ENCODE measurements at places on chromosomes 5 and 9. TPM values are rescaled to one million over a fixed set of nuclear protein-coding genes. Genes with fewer than 3 reads are reported as not detected.

Gene TSSK1B
- total RNA-seq, result 0.64 TPM

Gene DMRT3
- total RNA-seq, result not detected

Gene STK32A
- 0.97 TPM for total RNA-seq

Gene PCDHB11
- not detected for total RNA-seq

DNA sequence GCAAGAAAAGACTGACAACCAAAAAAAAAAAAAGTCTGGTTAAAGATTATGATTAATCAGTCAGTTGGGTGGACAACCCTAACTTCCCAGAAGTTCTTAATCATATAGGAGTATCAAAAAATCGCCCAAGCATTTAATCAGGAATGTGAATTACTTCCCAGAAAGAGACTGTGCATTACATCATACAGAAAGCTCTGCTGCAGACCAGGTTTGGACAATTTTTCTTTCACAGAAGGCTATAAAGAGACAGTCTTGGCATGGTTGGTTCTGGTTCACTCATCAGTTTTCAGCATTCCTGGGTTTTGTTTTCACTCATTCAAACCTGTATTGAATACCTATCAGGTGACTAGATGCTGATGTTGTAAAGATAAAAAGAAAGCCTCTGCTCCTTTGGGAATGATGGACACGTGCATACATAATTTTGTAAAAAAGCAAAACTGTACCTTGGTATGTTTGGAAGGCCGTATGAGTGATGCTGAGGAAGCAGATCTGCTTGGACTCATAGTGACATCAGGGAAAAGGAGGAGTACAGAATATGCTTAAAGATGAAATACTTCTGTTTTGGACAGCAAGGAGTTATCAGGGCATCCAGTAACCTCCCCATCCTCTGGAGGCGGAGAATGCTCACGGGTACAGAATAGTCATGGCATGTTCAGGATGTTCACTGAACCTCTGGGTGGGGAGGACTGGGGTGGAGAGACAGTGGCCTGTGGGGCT is 178.4 kb downstream of the GNA14 start:
- DNase-seq, result no peak

DNA sequence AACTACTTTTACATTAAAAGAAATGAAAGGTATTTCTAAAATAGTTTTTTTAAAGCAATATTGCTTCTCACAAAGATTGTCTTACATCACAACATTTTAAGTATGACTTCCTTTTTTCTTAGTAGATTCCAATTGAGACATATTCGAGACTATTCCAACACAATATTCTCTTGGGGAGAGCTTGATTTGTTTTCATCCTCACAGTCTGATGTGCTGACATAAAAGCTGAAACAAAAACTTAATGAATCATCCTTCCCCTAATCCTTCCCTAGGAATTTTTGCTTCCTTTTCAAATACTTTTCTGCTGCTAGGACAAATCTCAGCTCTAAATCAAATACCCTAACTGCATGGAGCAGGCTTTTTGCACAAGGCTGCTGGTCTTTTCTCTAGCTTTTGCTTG is 245.8 kb upstream of the MAP3K1 start:
- peak; percentile 77 for DNase-seq

- no peak for DNase-seq
Observed at GRCh38 chr9:102405218-102405867, 589.8 kb upstream of the CYLC2 start.

DNA sequence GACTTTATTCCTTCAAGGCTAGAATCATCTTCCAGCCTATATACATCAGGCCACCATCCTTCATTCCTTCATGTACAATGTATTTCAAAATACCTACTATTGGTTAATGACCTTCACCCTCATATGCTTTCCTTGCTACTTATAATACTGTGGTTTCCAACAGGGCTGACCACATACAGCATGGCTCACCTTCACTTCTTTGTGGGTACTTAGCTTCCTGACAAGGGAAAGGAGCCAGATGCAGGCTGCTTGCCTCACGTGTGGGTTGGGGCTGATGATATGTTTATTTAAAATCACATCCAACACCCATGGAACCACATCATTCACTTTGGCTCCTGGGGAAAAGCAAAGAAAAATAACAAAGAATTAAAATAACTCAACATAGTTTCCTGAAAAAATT is 63.9 kb upstream of the OR2K2 start:
- DNase-seq, result no peak

DNA sequence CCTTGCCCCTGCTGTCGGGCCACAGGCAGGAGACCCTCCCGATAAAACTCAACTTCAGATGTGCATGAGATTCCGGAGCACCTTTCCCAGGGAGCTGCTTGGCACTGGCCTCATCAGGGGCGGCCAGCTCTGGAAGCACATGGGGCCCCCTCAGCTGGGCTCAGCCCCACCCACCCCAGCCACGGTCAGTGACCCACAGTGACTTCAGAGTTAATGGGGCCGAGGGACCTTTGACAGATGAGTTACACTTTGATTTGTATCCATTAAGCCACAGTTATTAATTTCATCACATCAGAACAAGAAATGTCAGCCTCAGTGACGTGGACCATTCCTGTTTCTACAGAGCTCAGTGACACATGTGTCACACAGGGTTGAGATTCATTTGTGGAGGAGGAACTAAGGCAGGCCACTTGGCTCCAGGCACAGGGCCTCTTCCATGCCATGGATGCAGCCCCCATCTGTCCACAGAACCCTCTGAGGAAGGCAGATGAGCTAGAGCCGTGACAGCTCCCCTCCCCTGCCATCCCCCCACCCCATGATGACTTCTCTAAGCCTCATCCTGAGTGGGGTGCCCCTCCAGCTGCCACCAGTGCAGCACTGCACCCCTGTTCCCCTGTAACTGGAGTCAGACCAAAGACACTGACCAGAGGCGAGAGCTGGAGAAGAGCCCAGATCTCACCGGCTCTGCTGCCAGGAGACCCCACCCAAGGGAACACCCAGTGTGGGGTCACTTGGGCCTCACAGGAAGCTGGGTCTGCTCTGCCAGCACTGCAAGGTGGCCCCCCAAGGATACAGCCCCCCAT is 69.4 kb upstream of the ADAMTS2 start:
- DNase-seq, result no peak

DNA sequence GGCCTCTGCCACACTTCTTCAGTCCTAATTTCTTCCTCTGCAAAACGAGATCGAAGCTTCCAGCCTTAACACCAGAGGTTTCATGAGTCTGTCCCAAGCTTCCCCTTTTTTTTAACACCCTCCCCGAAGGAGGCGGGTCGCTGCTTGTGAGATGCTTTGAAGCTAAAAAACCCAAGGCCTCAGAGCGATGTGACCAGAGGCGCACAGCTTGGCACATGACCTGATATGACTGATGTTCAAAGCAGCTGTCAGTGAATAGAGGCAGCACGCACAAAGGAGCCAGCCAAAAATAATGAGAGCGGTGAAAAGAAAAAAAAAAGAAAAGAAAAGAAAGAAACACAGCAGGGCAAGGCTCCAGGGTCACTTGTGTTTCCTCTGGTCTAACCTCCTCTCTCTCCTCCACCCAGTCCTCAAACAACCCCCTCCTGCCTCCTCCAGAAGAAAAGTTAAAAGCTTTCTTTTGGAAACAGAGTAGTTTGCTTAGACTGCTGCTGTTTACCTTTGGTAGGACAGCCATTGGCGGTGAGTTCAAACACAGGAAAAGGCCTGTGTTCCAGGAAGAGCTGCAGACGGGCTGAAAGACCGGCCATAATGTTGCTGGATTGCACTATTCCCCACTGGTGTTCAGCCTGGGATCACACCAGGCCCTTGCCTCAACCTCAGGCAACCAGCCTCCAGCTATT is 10.9 kb upstream of the ZNF366 start:
- no peak for DNase-seq

- DNase-seq, result no peak
Observed at GRCh38 chr5:138064526-138064925, 19.3 kb upstream of the WNT8A start.

DNA sequence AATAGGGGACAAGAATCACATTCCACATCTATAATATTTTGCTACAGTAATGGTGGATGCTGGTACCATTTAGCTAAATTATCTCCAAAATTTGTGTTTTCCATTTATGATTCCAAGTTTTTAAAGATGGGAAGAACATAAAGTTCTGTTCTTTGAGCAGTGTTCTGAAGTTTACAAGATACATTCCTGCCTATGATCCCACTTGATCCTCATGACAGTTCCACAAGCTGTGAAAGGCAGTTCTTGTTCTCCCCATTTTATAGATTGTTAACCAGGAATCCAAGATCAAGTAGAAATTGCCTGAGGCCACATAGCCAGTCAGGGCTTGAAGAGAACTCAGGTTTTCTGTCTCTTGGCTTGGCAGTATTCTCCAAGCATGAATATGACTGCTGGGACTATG is 257.3 kb downstream of the NR3C1 start:
- peak; percentile 53 for DNase-seq

DNA sequence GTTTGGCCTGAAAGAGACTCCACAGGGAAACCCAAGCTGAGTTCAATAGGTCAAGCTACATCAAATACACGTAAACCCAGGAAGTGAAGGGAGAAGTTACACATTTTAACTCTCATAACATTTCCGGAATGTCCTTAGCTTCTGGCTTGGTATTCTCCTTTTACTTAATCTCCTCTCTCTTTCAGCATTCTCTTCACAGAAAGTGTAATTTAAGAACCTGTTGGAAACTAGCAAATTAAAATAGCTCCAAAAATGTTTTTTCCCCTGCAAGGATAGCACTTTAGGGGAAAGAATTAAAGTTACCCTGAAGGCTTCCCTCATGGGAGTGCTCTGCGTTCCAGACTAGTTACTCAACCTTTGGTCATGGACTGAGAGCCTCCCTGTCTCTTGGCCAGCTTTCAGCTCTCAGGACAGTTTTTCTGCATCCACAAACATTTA is 292.7 kb upstream of the TARS1 start:
- DNase-seq, result peak; percentile 76

DNA sequence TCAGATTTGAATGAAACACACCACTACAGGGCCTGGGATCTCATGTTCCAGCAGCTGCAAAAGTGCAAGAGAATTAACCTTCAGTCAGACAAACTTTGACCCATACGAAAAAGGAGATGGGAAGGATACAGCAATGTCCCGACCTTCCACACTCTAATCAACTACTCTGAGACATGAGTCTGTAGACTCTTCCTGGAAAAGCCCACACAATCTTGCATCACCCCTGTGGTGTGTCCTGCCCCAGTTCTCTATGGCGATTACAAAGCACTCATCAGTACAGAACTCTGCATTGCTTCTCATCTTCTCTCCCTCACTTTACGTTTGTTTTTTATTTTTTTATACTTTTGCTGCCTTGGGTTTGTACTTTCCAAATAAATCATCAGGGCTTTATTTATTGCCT is 241.0 kb upstream of the KIF2A start:
- DNase-seq, result no peak
